ENCODE measurements at places on chromosomes 2 and 18.
A peak's percentile ranks its signal among the peaks of the same experiment; 100 is the strongest.

DNA sequence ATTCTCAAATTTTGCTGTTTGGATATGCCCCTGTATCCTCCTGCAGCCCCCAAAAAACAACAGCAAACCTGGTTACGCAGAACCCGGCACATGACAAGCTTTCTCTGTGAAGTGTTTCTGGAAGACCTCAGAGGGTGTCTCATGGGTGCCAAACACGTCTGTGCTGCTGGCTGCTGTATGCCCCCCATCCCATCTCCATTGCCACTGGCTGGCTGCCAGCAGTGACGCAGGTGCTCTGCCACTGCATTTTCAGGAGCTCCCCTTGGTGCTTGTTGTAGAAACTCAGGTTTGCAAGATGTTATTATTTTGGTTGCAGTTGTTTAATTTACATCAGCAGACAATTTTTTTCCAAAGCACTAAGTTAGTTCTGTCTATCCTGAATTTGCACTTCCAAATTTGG, 166.4 kb upstream of the FANCL start:
- DNase-seq = no peak

DNA sequence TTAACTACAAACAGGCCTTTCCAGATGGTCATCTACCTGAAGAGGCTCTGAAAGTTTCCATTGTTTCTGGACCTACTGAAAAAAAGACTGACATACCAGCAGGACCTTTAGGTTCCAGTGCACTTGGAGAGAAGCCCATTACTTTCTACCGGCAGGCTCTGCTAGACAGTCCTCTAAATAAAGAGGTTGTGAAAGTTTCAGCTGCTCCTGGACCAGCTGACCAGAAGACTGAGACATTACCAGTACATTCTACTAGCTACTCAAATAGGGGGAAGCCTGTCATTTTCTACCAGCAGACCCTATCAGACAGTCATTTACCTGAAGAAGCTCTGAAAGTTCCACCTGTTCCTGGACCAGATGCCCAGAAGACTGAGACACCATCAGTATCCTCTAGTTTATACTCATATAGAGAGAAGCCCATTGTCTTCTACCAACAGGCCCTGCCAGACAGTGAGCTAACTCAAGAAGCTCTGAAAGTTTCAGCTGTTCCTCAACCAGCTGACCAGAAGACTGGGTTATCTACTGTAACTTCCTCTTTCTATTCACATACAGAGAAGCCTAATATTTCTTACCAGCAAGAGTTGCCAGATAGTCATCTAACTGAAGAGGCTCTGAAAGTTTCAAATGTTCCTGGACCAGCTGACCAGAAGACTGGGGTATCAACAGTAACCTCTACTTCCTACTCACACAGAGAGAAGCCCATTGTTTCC, 65.8 kb downstream of the ALMS1 start:
- no peak for DNase-seq

DNA sequence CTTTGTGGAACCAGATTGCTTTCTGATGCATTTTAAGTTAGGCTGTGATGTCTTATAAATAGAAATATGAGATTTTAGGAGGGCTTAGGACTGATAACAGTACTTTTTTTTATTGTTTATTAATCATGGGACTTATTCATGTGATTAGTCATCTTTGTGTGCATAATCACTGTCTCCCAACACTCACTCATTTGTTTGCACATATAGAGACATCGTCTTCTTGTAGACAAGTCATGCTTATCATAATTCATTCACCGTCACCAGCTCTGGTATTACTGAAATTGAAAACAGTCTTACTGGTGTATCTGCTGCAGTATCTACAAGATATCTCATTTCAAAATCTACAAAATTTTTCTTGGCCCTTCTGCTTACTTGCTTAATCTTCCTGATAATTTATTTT, 45.8 kb downstream of the WDR7 start:
- DNase-seq = peak; percentile 7

- no peak for DNase-seq
Measured at GRCh38 chr18:42290318-42291307, 335.6 kb downstream of the PIK3C3 start.

DNA sequence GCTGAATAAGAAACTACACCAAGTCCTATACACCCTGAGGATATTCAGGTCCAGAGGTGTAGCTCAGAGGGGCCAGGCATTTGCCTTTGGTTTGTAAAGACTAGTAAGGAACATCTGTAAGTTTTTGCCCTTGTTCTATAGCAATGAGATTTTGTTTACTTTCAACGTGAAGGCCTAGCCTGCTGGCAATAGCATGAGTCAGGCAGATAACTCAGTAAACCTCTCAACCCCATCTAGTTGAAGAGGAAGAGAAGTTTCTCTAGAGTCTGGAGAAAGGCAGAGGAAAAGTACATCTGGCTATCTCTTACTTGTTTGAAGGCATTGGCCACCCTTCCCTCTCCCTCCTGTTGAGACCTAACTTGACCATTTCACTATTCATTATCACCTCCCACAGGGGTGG, 70.3 kb upstream of the ZNF521 start:
- DNase-seq = no peak

DNA sequence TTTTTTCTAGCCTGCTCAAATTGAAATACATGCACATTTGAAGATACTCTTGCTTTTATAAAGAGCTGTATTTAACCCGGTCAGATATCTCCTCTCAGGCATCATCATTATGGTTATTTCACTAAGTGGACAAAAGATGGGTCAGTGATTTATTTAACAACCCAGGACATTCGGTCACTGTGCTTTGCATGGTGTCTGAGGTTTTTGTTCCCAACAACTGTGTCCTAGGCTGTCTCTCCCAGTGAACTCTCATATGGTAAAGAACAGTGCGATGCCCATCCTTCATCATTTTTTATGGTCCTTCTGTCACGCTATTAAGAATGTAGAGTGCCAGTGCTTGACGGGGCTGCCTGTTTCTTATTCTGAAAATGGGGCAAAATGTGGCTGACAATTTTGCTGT, 372.4 kb downstream of the PTPRM start:
- no peak for DNase-seq

GRCh38 chr2:239688122-239688681, 287.4 kb upstream of the HDAC4 start:
- DNase-seq = no peak

GRCh38 chr2:231820786-231821303, 34.6 kb downstream of the COPS7B start:
- no peak for DNase-seq

DNA sequence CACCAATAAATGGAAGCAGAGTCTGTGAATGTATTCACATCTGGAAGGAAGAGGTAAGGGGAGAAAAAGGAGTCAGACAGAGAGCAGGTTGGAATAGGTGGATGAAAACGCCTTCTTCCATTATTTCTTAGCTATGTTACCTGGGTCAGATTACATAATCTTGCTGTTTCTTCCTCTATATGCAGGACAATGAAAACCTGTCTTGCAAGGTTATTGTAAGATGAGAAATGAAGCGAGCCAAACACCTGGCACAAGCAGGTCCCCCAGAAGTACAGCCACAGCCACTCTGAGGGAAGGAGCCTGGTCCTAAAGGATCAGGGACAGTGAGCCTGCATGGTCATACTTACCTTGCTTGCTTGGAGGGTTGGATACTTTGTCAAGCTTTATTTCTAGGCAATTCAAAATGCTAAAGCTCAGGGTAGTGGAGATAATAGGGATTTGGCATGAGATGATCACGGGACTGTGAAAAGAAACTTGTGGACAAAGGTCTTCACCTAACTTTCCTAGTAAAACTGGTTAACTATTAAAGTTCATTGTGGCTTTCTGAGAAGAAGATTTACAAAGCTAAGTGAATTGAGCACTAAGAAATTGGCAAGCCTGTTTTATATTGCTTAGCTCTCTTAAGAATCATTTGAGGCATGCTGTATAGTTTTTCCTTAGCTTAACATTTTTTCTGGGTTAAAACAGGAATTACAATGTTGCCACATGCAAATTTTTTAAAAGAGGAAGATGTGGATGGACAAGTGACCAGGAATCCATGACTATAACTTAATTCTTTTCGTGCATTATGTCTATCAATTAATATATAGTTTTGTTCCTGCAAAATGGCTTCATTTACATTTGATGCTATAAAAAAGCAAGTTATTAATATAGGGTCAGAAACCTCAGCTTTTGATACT, 15.7 kb upstream of the PLA2R1 start:
- no peak for DNase-seq

- DNase-seq = no peak
Measured at GRCh38 chr2:97981961-97982360, 13.8 kb downstream of the TMEM131 start.

- peak; percentile 53 for DNase-seq
Measured at GRCh38 chr18:31581498-31582197, 10.0 kb upstream of the TTR start.

DNA sequence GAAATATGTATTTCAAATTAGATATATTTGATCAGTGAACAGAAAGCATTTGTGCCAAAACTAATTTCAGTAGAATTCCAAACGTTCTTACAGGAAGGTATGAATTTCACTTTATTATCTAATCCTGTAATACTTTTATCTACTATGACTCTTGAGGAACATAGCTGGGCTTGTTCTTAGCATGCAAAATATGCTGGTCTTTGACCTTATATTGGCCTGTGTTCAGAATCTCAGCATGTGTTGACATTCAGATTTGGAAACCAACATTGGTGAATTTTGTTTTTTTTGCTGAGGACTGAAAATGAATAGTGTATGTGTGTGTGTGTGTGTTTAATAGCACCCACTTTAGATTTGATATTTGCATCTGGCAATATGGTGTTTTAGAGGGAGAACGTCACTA, 112.2 kb downstream of the MEIS1 start:
- no peak for DNase-seq

DNA sequence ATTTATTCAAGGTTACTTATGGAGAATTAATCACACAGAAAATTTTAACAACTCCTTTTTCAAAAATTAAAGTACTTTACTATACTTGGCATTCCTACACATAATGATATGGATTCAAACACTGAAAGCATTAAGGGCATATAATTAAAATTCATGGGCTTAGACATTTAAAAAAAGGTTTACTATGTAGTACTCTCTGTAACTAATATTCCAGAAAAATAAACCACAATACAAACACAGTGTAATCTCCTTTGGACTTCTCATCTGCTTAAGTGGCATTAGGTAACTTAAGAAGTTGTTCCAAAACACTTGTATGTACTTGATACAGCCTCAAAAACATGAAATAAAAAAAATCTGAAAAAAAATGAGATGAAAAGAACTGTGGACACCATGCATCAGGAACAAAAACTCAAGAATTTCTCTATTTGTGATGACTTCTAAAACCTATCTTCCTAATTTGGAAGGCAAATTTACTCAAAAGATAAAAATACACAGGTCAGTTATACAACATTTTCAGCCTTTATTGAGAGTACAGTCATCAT, 21.0 kb downstream of the C1D start:
- DNase-seq = no peak

DNA sequence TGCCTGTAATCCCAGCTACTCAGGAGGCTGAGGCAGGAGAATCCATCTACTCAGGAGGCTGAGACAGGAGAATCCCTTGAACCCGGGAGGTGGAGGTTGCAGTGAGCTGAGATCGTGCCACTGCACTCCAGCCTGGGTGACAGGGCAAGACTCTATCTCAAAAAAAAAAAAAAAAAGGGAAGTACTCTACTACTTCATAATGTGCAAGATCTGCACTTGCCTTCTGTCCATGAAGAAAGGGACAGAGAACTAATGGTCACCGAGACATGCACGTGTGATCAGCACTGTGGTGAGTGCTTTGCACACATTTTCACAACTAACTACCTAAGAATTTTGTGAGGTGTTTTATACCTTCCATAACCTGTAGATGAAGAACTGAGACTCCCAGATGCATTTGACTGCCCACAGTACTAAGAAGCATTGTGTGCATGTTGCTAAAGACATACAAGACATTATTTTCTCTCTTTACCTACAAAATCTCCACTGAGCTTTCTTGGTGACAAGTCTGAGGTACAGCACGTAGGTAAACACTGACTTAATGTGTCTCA, 784.8 kb upstream of the ID2 start:
- no peak for DNase-seq

DNA sequence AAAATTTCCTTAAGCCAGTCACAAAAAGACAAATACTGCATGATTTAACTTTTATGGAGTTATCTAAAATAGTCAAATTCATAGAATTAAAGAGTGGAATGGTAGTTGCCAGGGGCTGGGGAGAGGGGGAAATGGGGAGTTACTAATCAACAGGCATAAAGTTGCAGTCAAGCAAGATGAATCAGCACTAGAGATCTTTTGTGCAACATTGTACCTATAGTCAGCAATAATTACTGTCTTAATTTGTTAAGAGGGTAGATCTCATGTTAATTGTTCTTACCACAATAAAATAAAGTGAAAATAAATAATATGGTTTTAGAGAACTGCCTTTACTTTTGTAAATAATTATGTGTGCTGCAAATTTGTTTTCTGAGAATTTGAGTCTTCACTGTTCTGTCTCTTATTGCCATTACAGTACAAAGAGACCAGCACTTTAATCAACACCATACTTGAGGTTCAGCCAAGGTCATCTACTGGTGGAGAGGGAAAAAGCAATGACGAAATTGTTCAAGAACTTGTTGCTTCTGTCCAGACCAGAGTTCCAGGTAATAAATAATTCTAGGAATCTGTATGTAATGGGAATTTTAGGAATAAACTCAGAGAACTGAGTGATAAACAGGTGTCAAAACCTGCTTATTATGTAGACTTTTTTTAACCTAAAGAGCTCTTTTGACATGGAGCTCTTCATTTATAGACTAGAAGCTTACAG, 75.5 kb downstream of the TRABD2A start:
- peak; percentile 22 for DNase-seq
